Activated naive CD4-positive, alpha-beta T cell treated with anti-CD3 and anti-CD28 coated beads for 36 hours (primary cell): ENCODE measurements at places on chromosomes 4 and X. TPM values are rescaled to one million over a fixed set of nuclear protein-coding genes. Genes with fewer than 3 reads are reported as not detected.
A peak's percentile ranks its signal among the peaks of the same experiment; 100 is the strongest.

DNA sequence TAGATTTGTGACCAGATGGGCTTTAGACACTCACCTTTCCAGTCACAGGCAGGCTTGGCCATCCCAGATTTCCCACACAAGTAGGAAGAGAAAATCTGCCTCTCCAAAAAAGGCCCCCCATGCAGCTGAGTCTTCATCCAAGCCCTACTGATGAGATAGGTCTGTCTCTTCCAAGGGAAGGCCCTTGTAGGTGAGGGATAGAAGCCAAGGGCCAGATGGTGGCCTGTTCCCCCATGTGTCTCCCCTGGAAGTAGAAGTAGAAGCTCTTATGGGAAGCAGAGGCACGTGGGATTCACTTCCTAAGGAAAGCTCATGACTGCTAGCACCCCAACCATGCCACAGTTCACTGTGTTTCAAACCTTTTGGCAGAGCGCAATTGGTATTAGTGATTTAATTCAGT is 81.5 kb downstream of the REPS2 start:
- DNase-seq, result no peak

- no peak for DNase-seq
These were observed 66.0 kb upstream of the PLAC8 start for GRCh38 chr4:83180431-83180968.

GRCh38 chr4:127616898-127617297 is 15.9 kb upstream of the INTU start:
- DNase-seq, result no peak

GRCh38 chr4:75545526-75545925 is 10.3 kb upstream of the ODAPH start:
- no peak for DNase-seq

ARHGEF6 gene
- 56.1 TPM for total RNA-seq

MCF2 gene
- total RNA-seq, result 0.10 TPM

MAGEB1 gene
- total RNA-seq, result not detected

DNA sequence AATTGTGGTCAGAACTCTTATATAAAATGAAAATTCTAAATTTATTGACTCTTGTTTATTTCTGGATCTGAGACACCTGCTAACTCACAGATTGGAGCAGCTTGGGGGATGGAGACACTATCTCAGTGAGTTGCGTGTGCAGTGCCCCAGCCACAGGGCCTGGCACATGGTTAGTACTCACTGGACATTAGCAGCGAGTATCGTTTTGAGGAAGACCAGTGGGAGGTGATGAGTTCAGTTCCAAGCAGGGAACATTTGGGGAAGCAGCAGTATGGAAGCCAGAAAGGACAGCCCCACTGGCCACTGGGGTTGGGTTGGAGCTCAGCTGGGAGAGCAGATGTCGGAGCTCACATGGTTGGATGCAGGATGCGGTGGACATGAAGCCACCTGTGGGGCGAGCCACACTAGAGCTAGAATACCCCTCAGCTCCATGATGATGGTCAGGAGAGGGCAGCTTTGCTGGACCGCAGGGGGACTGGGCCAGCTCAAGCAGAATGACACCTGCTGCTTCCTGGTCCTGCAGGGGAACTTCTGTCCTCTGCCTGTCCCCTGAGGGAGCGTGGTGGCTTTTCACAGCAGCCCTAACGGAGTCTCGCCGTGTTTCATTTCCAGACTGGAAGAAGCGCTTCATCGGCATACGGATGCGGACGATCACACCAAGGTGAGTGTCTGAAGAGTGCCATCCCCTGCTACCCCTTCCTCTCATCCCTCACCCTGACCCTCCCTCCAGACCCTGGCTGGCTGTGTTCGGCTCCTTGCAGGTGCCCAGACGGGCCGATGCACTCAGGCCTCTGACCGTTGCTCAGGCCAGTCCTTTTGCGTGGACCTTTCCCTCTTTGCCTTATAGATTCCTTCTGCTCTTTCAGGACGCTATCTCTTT is 32.5 kb downstream of the HTRA3 start:
- DNase-seq, result no peak

DNA sequence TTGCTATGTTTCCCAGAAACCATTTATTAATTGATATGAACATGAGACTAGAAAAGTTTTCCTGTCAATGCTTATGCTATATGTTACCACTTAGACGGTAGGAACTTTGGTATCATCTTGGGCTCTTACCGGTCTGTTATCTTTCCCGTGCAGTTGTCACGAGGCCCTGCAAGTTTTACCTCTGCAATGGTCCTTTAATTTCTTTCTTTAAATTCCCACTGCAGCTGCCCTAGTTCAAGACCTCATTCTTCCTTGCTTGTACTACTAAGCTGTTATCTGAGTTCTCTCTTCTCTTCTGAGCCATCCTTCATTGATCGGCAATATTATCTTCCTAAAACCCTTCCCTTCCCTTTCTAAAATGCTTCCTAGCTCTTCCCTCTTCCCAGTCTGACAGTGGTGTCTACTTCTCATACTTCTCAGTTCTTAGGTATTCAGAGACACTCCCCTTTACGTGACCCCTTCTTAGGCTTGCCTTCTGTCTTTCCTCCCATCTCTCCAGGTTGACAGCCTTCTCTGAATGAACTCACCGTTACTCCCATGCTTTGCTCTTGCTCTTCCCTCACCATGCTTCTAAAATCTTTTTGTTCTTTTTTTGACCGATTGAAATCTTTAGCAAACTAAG is 27.5 kb downstream of the MAGEA1 start:
- no peak for DNase-seq

- DNase-seq, result no peak
These were observed 24.5 kb upstream of the VEGFC start for GRCh38 chr4:176817204-176817603.

LONRF3 gene
- total RNA-seq, result 5.0 TPM

TCEAL5 gene
- total RNA-seq, result not detected

GRCh38 chr4:8582016-8582415 is 1.8 kb downstream of the GPR78 start:
- DNase-seq, result no peak

SPANXA1 gene
- not detected for total RNA-seq

DNA sequence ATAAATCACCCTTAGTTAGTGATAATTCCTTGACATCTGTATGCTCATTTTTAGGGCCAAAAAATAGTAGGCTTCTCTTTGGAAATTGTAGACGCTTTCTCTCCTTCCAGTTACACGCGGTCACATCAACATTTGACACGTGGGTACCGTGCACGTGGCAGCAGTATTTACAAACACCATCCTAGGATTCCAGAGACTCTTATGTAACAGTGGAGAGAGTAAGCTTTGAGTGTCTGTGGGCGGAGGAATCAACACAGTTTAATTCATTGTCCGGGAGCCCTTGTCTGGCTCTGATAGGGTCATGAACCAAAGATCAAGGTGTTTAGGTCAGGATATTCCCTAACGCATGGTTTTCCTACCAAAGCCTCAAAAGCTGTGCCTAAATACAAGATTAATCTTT is 12.2 kb downstream of the TET2 start:
- no peak for DNase-seq

DNA sequence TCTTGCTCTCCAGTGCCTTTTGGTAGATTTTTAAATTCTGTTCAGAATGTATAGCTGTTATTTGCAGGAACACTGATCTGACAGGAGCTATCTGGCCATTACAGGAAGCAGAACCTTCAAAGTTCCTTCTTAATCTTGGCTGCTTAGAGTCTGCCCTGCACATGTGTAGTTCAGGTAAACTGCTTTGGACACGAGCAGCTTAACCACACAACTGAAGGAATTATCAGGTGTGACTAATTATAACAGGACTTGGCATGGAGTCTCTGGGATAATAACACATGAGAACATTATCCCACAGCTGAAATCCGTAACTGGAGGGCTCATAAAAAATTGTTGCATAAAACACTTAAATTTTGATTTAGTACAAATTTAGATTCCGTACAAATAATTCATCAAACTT is 11.6 kb upstream of the ING2 start:
- no peak for DNase-seq

DNA sequence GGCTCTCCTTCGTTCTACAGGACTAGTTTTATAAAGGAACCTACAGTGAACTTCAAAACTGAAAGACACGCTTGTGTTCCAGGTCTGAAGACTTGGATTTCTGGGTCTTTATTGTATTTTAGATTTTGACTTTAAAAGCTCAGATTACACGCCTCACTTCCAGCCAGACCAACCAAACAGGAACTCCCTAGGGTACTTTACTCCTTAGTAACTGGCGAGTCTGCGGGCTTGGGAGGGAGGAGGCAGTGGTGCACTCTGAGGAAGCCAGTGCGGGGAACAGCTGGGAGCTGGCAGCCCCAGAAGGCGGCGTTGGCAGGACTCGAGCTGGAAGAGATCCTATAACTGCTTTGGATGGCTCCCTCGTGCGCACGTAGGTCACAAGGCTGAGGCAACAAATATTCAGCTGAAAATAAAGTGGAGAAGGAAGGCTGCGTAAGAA is 391 bp upstream of the PHKA1 start:
- peak; percentile 4 for DNase-seq

SSR4 gene
- total RNA-seq, result 152 TPM

SOWAHD gene
- total RNA-seq, result not detected

GRCh38 chrX:103742339-103742738 is 31.6 kb downstream of the TMEM31 start:
- DNase-seq, result no peak

DRD5 gene
- not detected for total RNA-seq

HDX gene
- 0.74 TPM for total RNA-seq

MGARP gene
- total RNA-seq, result not detected

ZFYVE28 gene
- 5.3 TPM for total RNA-seq

- DNase-seq, result no peak
These were observed 31.3 kb downstream of the DRD5 start for GRCh38 chr4:9812501-9813340.

DNA sequence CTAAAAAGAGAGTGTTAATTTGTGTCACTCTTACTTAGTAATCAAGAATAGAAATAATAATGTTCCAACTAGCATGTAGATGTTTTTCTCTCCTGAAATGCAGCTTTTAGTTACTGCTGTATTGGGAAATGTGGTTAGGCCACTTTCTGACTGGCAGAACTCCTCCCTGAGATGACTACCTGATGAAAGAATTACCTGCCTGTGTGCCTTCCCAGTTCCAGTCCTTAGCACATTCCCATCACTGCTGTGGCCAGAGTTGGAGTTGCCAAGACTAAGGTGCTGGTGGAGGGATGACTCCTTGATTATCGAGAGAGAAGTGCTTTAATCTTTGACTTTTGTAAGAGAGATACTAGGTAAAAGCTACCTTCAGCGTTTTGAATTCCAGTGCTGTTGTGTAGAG is 9.5 kb downstream of the GAB1 start:
- no peak for DNase-seq

PCDH7 gene
- not detected for total RNA-seq

CXorf49 gene
- not detected for total RNA-seq

GRCh38 chrX:38804682-38805431 is 3.6 kb downstream of the MID1IP1 start:
- DNase-seq, result peak; percentile 45

GRCh38 chr4:144645631-144646522 is at the start of gene HHIP:
TSS of gene HHIP (plus strand) at chr4:144646156. CDS start at chr4:144646676, 520 bp downstream.
- peak; percentile 25 for DNase-seq

ZNF718 gene
- 12.2 TPM for total RNA-seq

GRCh38 chr4:54961357-54961975 is 163.9 kb downstream of the KDR start:
- DNase-seq, result peak; percentile 15

ELF4 gene
- 16.5 TPM for total RNA-seq

CT45A2 gene
- not detected for total RNA-seq

- DNase-seq, result no peak
These were observed 299.7 kb downstream of the LDB2 start for GRCh38 chr4:16598597-16599206.

- DNase-seq, result no peak
These were observed 2.9 kb upstream of the NWD2 start for GRCh38 chr4:37241647-37242046.

DNA sequence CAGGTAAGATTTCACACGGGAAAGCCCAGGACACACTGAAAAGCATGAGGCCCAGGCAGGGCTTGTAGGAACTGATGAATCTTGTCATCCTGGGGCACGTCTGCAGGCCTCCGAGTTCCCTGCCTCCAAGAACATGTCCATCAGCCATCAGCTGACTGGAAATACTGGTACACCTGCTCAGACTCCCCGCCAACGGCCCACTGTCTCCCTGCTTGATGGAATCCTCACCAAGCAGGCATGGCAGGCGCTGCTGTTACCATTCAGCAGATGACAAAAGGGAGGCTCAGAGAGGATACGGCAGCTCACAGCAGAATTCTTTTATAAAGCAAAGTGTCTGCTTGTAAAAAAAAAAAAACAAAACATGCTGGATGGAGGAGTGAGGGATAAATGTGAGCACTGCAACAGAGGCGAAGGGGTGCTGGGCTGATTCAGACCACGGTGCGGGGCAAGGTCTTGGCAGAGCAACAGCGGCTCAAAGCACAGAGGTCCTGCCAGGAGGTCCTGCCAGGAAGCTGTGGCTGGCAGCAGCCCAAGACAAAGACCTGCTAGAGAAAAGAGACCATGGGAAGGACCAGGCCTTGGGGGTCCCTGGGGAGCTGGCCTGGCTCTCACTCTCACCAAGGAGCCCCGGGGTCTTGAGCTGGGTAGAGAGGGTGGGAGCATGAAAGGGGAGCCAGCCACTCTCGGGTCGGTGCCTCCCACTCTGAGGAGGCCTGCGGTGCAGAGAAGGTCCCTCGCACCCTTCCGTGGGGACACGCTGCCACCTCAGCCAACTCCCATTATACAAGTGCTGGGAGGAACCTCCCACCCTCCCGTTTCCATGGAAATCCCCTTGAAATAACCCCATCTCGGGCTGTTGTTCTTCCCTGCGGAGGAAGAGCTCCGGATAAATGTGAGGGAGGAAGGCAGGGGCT is 25.6 kb downstream of the PPP2R2C start:
- DNase-seq, result no peak

ZMAT1 gene
- 2.7 TPM for total RNA-seq

DNA sequence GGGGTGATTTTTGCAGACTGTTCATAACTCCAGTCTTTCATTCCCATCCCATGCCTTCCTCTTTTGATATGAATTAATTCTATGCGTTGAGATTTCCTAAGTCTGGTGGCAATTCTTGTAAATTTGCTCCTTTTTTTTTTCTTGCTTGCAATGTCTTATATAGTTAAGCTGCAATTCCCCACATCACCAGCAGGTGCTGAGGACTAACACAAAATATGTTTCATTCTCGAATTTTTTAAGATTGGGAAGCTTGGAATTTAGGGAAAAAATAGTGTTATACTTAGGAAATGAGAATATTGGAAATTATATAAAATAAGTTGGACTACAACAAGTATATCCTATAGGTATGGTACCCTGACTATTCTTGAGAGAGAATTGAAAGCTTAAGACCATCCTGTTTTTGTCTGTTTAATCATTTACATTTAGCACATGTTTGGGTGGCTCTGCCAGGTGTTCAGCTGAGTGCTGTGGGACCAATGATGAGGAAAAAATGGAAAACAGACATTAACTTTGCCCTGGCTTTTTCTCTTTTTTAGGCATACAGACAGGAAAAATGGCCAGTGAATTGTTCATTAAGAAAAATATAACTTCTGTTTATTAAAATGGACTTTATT is 30.2 kb downstream of the AFF2 start:
- peak; percentile 8 for DNase-seq

DNA sequence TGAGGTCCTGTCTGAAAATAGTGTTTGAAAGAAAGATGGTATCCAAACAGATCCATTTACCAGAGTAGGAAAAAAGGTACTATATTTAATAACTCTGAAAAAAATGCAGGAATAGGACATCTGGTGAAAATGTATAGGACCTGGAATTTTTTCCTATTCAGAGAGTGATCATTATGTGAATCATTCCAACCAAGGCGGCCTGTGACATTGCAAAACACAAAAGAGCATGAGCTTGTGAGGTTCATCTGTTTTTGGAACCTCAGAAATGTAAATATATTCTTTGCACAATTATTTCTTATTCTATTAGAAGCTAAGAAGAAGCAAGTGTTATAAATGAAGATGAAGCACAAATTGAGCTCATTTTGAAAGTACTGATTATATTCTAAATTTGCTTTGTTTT is 2.0 kb downstream of the C4orf51 start:
- no peak for DNase-seq

CENPVL1 gene
- total RNA-seq, result not detected

MAGEB16 gene
- total RNA-seq, result not detected

PASD1 gene
- total RNA-seq, result not detected

SORCS2 gene
- 0.07 TPM for total RNA-seq
